Globus pallidus (tissue), 1 donor: ENCODE measurements at places on chromosomes 4 and X.
A peak's percentile ranks its signal among the peaks of the same experiment; 100 is the strongest.

- DNase-seq, result no peak
Observed at GRCh38 chr4:107658400-107659336, 61.4 kb downstream of the PAPSS1 start.

- no peak for DNase-seq
Observed at GRCh38 chr4:26201120-26201519, 119.7 kb upstream of the RBPJ start.

- DNase-seq, result peak; percentile 7
Observed at GRCh38 chrX:1591863-1592469, 562 bp downstream of the AKAP17A start.

DNA sequence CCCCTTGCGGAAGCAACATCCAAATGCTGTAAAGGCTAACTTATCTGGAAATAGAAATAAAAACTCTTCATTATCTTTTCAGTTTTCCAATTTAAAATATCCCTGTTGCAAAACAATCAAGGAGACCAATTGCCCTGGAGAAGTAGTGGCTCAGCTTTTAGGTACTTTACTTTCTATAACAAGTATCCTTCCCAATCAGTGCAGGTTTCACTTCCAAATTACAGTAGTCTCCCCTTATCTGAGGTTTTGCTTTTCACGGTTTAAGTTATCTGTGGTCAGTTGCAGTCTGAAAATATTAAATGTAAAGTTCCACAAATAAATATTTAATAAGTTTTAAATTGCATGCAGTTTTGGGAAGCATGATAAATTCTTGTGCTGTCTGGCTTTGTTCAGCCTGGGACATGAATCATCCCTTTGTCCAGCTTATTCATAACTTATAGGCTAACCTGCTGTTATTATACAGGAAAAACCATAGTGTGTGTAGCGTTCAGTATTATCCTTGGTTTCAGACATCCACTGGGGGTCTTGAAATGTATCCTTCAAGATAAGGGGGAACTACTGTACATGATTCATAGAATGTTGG lies 973.1 kb upstream of the GRID2 start:
- no peak for DNase-seq

DNA sequence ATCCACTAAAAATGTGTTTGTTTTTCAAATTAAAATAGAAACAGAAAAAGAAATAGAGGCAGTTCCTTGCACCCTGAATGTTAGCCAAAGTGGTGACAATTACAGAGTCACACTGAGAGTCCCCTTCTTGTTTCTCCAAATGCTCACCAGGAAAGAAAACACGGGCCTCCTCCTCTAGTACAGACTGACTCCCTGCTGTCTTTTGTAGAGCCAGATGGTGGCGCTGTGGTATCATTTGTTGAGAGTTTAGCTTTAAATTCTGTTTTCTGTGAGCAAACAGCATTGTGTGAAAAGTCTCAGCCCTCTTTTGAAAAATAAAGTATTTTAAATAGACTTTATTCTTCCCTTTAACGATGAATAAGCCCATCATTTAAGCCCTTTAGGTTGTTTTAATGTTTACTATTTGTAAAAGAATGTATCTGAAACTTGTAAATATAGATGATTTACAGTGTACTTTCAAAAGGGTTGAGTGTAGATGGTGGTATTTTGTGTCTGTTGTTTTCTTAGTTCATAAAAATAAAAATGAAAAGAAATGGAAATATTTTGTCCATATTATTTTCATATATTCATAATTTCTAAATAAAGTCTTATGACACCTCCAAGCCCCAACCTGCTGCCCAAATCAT lies 36.9 kb upstream of the ATOH1 start:
- DNase-seq, result peak; percentile 55

DNA sequence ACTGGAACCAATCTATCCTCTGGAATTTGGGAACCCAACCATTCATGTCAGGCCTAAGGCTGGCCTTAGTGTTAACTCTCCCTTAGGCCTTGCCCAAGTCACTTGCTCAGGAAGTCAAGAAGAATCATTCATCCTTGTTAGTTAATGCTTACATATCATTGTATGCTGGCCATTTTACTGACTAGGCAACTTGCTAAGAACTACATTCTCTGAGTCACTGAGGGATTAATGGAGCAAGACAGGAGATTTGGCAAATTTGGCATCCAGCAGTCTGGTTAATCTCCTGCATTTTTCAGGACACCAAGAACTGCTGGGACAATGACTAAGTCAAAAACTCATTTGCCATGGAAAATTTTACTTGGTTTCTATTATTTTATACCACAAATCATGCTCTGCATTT lies 115.8 kb upstream of the DDIT4L start:
- DNase-seq, result no peak

GRCh38 chr4:52157641-52158316 lies 106.7 kb downstream of the SPATA18 start:
- no peak for DNase-seq

- DNase-seq, result no peak
Observed at GRCh38 chr4:72109959-72110497, 78.2 kb downstream of the NPFFR2 start.

DNA sequence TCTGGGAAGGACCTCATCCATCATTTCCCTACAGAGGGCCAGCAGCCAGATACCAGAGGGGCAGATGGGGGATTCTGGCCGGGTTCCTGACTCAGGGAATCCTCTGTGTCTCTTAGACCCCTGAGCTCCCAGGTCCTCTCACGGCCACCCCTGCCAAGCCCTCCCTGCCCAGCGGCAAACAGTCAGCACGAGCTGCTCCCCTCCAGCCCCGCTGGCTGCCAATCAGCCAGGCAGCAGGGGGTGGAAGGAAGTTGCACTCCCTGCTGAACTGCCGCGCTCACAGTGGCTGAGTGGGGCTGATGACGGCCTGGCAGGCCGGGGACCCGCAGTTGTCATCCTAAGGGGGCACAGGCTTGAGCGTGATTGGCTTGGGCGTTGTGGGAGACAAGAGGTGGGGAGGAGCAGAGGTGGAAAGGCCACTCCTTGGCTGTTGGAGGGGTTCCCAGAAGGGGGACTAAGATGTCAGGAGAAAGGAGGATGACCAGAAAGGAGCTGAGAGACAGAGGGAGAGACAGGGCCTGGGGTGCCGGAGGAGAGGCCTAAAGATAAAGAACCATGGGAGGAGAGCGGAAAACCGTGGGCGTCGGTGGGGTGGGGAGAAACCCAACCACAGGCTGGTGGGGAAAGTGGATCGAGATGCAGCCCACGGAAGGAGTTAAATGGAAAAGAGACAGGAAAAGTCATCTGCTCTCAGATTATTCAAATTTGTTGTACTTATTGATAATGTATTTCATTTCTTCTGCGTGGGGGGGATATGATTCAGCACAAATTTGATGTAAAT lies 4.4 kb upstream of the CCDC149 start:
- DNase-seq, result no peak

DNA sequence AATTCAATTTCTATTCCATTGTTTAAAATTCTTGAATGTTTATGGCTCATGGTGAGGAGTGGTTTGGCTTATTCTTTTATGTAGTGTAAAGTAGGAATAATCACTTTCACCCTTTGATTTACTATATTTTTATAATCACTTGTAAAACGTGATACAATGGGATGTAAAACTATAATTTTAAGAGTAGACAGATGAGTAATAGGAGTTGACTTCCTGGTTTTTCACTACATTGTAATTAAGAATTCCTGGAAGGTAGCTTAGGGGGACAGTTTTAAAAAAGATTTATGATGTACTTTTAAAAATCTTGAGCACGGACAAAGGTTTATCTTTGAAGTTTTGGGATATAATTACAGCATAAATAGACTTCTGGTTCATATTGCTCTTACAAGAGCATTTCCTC lies 65.3 kb downstream of the PDGFC start:
- no peak for DNase-seq

- no peak for DNase-seq
Observed at GRCh38 chr4:47561331-47561730, 76.3 kb downstream of the ATP10D start.

DNA sequence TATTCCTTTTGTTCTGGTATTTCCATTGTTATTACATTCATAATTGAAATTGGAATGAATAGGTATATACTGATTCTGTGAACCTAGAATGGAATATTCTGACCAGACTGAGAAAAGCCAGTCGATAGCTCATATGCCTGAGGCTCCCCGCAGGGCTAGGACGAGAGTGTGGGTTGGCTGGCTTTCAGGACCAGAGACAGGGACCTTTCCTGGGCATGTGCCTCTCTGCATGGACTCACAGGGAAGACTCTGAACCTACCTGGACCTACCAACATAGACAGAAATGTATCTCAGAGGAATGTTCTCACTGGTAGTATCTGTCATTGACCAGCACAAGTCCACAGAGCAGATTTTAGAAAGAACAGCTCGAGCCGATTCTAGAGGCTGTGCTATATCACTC lies 214.6 kb downstream of the FRMPD4 start:
- DNase-seq, result no peak

DNA sequence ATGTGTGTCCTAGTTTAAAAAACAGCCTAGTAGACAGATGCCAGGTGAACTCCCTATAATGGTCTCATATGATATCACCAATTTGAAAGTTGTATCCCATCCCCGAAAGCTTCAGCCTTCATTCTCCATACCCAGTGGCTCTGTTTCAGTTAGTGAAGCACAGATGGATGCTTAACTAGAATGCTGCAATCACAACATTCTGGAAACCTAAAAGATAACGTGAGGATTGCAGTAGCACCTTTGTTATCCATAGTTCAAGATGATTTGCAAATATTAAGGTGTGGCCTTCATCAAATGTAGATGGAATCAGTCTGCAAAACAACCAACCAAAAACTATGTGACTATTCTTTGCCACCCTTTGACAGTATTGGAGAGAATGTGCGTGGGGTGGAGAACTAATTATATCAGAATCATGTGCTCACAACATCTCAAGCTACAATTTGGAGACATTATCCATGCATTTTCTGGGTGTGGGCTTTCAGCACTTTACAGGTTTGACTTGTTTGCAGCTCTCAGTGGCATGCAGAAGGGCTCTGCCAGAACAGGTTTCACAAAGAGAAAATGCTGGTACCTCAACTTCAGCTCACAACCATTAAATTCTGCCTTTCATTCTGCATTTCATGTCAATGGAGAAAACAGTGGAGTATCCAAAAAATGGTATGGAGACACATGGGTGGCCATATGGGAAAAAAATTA lies 18.3 kb upstream of the PPID start:
- no peak for DNase-seq

GRCh38 chr4:38931125-38931524 lies 63.5 kb downstream of the FAM114A1 start:
- no peak for DNase-seq

DNA sequence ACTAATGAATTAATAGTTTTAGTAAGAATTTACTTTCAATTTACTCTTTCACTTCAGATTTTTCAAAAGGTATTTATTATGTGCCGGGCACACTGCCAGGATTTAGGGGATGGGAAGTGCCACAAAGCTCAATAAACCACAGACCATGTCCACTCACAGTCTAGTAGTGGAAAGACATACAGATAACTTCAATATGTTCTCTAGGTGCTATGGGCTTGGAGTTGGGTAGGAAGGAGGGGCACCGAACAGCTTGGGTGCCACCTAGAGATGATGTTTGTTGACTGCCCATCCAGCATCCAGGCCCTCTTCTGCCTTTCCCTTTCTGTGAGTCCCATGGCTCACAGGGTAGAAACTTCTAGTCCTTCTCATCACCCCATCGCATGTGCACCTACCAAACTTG lies 17.8 kb downstream of the MFAP3L start:
- DNase-seq, result no peak
